Activated CD8-positive, alpha-beta memory T cell treated with anti-CD3 and anti-CD28 coated beads, Interleukin-2, amount 10 ng/mL, durations not matched to agents 7 days and 5 days (primary cell): ENCODE measurements at places on chromosomes 12 and 14. TPM values are rescaled to one million over a fixed set of nuclear protein-coding genes. Genes with fewer than 3 reads are reported as not detected.

GRCh38 chr12:3342051-3342450 lies 149.0 kb upstream of the PRMT8 start:
- no peak for DNase-seq

DNA sequence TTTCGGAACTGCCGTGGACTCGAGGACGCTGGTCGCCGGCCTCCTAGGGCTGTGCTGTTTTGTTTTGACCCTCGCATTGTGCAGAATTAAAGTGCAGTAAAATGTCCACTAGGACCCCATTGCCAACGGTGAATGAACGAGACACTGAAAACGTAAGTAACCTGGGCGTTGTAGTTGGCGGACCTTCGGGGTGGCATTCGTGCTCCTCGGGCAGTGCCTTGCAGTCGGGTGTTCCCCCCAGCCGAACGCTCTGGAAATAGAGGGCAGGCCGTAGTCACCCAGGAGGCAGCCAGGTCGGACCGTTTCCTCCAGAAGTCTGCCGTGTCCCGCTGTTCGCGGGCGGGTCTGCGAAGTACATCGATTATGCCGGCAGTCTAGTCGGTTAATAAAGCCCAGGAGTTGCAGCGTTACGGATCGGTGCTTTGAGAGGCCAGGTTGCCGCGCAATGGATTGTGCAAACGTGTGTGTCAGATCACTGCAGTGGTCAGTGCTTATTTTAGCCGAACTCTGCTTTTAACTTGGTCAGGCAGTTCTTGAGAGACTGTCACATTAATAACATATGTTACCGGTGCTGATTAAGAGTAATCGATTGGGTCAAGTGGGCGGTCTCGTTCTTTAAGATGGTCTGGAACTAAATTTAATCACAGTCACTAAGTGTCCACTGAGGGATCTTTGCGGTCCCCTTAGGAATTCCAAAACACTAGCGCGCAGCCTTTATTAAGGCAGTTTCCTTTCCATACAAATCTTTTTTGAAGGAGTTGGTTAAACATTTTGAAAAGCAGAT lies 906 bp downstream of the MARK3 start:
- peak; percentile 69 for DNase-seq

DNA sequence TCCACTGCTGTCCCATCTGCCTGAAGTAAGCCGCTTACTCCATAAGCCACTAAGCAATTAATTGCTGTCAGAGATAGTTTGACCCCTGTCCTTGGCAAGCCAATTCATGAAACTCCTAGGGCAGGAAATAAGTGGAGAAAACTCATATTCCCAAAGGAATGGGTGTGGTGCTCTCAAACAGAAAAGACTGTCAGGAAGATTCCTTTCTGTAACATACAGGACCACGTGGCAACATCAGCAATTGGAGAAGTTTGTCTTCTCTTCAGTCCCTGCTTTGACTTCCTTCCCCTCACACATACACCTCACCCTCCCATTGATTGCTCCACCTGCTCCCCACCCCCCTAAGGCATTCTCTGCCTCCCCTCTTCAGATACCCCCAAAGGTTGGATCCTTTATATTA lies 36.2 kb upstream of the MDM1 start:
- no peak for DNase-seq

GRCh38 chr12:101923045-101923718 lies 45.8 kb downstream of the DRAM1 start:
- no peak for DNase-seq

DNA sequence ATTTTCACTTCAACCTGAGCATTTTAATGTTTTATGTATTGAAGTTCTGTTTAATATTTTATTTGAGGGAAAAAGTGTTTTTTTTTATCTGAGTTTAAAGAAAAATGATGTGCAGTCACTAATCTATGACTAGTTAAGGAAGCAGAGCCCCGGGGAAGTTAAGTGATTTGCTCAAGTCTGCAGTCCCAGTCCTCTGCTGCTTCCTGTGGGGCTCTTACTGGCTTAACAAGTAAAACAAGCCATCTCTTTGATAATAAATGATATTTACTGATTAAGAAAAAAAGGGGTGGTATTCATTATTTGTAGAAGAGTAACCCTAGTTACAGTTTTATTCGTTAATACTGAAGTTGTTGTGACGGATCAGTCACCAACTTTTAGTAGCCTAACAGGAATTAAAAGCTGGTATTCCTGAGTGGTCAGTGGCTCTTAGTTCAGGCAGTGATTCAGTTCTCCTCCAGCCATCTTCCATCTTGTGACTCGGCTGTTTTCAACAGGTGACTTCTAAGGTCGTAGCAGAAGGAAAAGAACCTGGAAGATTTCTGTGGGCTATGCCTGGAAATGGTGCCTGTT lies 21.7 kb downstream of the BICDL1 start:
- DNase-seq: no peak

GRCh38 chr14:103549361-103550311 lies 12.8 kb downstream of the BAG5 start:
- DNase-seq: no peak

- peak; percentile 44 for DNase-seq
Measured at GRCh38 chr12:94710933-94711332, 60.6 kb upstream of the TMCC3 start.

DNA sequence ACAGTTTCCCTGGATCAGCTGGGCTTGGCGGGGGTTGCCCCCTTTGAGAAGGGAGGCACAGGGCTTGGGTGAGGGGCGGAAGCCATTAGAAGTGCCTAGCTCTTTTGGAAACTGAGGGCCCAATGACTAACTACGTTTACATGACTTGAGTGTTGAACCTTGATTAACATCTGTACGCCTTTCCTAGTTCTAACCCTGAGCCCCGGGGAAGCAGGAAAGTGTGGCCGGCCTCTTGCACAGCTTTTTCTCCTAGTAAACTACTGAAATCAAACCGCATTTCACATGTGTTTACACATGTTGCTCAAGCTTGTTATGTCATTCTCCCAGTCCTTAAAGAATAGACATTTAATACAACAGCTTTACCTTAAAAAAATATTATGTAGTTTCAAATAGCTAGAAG lies 1356.4 kb upstream of the TMEM132C start:
- no peak for DNase-seq

- peak; percentile 85 for DNase-seq
Measured at GRCh38 chr12:120713861-120714482, 3.7 kb downstream of the UNC119B start.

GRCh38 chr12:89943463-89943862 lies 234.8 kb upstream of the ATP2B1 start:
- no peak for DNase-seq

DNA sequence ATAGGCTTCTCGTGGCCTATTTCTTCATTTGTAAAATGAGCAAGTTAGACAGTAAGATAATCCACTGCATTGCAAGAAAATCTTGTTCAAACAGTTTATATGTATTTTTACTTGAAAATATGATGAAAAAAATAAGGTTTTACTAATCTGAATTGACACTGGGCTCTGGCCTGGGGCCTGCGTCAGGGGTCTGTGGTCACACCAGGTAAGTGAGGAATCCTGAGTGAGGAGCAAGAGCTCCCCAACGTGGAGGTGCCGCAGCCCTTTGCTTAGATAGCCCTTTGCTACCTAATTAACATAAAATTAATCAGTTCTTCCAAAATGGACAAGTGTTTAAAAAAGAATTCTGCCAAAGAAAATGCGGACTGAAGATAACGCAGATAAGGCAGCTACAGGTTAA lies 39.1 kb upstream of the STAB2 start:
- no peak for DNase-seq

DNA sequence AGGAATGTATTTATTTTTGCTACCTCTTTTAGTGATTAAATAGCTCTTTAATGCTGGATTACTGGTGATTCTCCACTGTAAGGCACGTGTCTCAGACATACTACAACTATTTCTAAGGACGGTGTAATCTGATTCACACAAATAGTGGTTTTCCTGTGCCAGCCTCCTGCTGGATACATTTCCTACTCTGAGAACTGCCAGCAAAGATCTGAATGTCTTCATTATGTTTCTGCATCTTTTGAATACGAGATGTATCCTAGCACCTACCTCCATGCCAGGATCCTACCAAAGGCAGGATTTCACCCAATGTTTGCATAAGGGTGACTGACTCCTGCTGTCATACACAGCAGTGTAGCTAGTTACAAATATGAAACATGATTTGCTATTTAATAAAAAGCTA lies 120.6 kb downstream of the PRICKLE1 start:
- no peak for DNase-seq

- no peak for DNase-seq
Measured at GRCh38 chr14:100566586-100566985, 20.6 kb downstream of the BEGAIN start.

DNA sequence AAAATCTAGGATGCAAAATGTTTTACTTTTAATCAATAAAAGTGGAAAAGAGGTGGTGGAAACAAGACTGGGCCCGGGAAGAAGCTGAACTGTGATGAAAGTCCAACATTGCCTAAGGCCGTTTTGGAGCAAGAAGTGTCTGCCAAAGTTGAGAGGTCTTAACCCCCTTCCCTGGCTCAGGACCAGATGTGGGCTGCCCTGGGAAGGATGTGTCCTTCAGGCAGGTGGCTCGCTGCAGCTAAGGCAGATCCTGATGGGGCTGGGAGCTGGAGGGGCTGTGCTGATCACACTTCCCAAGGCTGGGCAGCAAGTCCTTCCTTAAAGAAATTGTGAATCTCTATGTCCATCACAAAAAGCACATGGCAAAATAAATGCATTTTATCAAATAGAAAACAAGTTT lies 581.6 kb downstream of the GALC start:
- no peak for DNase-seq

GRCh38 chr12:85322715-85323114 lies 42.7 kb downstream of the ALX1 start:
- no peak for DNase-seq

DNA sequence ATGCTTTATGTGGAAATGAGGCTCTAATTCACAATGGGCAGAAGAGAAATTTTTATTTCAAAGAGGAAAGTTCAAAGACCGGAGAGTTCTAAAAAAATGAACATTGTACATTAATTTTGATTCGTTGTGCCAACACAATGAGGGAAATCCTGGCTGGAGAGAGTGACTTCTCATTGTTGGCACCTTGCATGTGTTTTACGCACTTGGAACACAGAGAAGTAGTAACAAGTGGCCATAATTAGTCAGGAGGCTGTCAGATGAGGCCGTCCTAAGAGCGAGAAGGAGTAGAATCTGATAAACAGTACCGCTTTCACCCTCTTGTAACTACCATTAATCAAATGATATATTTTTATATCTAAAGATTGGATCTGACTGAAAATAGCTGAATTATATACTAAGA lies 6.9 kb downstream of the LMO3 start:
- DNase-seq: no peak

GRCh38 chr14:64059454-64060198 lies 206.8 kb downstream of the SYNE2 start:
- DNase-seq: no peak

GRCh38 chr14:74697543-74697942 lies 15.3 kb downstream of the AREL1 start:
- no peak for DNase-seq

DNA sequence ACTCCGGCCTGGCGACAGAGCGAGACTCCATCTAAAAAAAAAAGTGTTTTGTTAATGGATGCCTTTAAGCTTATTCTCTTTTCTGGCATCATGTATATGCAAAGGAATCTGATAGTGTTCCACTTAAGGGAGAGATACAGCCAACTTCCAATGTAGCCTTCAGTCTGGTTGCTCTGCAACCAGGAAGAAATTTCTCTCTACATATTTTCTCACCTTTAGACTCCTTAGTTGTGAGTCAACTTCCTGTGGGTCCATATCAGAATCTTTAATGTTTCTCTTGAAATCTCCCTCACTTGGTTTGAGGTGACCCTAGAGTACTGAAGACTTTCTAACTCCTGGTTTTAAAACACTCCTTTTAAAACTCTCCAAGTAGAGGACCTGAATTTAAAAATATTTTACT lies 340.4 kb downstream of the SLC6A15 start:
- no peak for DNase-seq

DNA sequence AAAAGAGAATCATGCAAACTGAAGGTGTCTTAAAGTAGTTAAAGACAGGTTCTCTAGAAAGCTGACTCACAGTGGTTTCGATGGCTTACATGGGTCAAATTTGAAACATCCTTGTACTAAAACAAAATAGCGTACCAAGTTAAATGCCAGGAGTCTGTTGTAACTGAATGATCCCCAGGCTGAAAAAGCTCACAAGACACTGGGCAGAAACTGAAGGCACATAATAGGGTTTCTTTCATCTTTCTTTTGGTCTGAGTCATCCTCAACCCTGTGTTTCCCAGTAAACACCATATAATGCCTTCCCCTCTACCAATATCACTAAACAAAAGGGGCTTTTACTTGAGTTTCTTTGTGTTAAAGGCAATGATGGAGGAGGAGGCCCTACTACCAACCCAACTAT lies 12.8 kb downstream of the ZFYVE1 start:
- peak; percentile 46 for DNase-seq

DNA sequence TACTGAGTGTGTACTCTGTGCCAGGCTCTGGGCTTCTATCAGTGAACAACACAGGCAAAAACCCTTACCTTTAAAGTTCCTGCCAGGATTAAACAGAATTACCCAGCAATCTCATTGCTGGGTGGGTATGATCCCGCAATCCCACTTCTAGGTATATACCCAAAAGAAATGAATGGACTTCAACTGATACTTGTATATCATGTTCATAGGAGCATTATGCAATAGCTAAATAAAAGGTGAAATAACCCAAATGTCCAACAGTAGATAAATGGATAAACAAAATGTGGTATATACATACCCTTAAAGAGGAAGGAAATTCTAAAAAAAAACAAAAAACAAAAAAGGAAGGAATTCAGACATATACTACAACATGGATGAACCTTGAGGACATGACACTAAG lies 14.7 kb downstream of the DAZAP2 start:
- DNase-seq: no peak

GRCh38 chr14:95515080-95515489 lies 1.4 kb downstream of the SYNE3 start:
- no peak for DNase-seq

The GZMB gene
- total RNA-seq: 1,034 TPM

The ADAMTS20 gene
- not detected for total RNA-seq

The TMEM253 gene
- not detected for total RNA-seq

The LALBA gene
- total RNA-seq: not detected

The SLC5A8 gene
- total RNA-seq: not detected

The PDE3A gene
- total RNA-seq: not detected

The SPIC gene
- total RNA-seq: not detected

The LRFN5 gene
- total RNA-seq: not detected

The SEL1L gene
- 59.0 TPM for total RNA-seq

The KRT71 gene
- not detected for total RNA-seq

The RD3L gene
- total RNA-seq: not detected

The SAMD15 gene
- 0.12 TPM for total RNA-seq

The TMEM30B gene
- total RNA-seq: 0.70 TPM

The CD163 gene
- total RNA-seq: not detected

The ALKBH2 gene
- 14.0 TPM for total RNA-seq

The SMIM41 gene
- total RNA-seq: not detected

The GTF2H3 gene
- total RNA-seq: 49.6 TPM

The MANSC4 gene
- not detected for total RNA-seq
